ENCODE measurements at places on chromosomes 3 and 15.
A peak's percentile ranks its signal among the peaks of the same experiment; 100 is the strongest.

GRCh38 chr3:23277688-23278087, 74.6 kb downstream of the UBE2E2 start:
- no peak for DNase-seq

DNA sequence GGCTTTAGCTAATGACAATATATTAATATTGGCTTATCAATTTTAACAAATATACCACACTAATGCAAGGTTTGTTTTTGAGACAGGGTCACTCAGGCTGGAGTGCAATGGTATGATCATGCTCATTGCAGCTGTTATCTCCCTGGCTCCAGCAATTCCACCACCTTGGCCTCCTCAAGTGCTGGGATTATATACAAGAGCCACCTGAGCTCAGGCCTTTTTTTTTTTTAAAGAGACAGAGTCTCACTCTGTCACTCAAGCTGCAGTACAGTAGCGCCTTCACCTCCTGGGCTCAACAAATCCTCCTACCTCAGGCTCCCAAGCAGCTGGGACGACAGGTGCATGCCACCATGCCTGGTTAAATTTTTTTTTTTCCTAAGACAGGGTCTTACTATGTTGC, 11.7 kb downstream of the DLG1 start:
- no peak for DNase-seq

DNA sequence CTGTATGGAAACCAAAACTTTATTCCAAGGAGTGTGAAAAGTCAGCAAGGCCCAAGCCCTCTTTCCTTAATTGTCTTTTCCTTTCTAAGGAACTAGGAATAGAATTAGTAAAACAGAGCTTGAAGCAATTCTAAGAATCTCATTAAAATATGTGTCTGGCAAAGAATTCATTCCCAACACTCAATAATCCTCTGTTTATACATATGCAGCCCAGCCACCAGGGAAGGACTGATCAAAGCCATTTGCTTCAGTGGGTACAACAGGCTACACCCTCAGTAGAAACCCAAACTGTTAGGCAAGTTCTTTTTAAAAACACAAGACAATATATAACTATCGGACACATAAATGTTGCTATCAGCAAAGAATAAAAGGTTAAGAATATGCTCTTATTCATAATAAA, 266.9 kb downstream of the ERC2 start:
- no peak for DNase-seq

DNA sequence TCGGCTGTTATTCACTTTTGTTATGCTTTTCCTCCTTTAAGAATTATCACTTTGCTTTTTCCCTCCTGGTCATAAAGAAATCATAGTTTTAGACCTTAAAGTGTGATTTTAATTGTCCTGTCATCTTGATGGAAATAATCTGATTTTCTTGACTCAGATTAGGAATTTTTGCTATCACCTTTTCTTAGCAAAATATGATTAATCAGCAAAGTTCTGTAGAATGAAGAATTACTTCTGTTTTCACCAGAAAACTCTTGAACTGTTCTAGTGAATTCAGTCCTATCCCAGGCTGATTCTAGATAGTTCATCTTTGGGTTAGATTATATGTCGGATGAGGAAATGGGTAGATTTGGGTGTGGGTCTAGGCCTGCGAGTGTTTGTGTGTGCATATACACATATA, 12.2 kb downstream of the CMSS1 start:
- DNase-seq = no peak

- DNase-seq = no peak
Observed at GRCh38 chr3:196335503-196335948, 2.7 kb downstream of the TM4SF19 start.

GRCh38 chr3:6962801-6963200, 101.9 kb downstream of the GRM7 start:
- DNase-seq = no peak

DNA sequence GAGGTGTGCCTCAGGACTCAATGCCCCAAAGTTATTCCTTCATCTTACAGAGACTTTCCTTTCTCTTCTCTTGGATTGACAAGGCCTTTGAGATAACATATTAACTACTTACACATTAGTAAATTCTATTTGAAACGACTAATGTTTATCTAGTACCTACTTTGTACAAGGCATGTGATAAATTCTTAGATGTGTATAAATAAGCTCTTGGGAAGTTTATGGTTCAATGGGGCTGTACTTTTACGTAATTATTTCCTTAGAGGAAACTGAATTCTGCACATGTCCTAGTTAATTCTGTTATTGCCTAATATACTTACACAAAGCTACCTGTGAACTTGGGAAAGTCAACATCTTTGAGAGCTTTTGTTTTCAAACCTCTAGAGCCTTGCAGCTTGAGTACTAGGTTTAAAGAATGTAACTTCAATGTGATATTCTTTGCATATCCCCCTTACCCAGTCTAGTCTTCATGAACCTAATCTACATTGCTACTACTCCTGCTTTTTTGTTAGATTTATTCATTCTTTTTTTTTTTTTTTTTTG, 58.5 kb upstream of the RAP2B start:
- DNase-seq = no peak

DNA sequence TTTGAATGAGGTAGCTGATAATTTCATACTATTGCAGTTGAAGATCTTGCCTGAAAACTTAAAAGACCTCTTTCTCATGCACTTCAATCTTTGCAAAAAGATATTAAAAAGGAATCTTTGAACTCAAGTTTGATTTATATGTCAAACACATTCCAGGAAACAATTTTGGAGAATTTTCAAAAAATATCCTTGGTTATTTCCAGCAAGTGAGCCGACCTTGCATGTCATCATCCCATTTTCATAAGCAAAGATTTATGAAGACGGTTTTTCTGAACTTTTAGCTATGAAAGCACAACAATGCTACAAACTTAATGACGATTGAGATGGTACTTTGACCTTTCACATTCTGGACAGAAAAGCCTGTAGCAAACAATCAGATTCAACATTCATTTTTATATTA, 95.6 kb downstream of the RFX7 start:
- no peak for DNase-seq

GRCh38 chr3:168183774-168184173, 88.0 kb upstream of the GOLIM4 start:
- no peak for DNase-seq

- DNase-seq = no peak
Observed at GRCh38 chr3:111336511-111336910, 205.5 kb upstream of the CD96 start.

DNA sequence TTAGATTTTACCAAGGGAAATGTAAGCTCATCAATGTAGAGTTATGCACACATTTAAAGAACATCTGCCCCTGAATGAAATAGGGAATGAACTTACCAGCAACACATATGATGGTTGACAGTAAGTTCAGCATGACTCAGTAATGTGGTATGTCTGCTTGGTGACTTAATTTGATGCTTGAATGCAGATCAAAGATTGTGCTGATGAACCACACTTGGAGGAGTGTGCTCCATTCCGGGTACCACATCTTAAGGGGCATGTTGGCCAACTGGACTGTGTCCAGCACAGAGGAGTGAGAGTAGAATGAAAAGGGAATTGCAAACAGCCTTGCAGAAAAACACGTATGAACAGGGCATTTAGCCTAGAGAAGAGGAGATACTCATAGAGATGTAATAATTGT, 171.0 kb upstream of the RARB start:
- no peak for DNase-seq

- no peak for DNase-seq
Observed at GRCh38 chr3:16363636-16364035, 98.6 kb downstream of the OXNAD1 start.

DNA sequence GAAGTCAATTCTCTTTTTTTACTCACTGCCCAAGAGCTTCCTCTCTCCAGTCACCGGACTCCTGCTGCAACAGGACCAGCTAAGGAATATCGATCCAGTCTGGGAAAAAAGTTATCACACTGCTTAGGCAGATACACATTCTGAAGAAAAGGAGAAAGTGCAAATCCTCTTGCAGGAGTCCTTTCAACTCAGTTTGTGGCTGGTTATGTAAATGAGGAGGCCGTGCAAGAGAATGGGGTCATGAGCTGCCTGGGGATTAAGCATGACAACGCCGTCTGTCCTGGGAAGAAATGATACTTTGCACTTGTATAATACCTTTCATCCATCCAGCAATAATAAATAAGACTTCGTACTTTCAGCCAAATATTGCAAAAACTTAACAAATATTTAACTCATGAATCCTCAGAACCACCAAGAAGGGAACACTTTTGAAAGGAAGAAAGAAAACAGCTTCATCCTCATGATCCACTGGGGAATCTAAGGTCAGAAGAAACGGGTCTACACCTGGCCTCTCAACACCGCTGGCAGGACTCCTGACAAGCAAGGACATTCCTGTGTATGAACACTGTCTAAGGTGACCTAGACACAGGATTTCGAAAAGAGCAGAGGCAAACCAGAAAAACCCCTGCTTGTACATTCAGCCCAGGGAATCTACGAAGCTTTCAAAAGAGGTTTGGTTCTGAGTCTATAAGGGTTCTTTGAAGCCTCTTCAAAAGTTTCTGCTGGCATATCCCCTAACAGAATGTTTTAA, 13.1 kb upstream of the WWTR1 start:
- no peak for DNase-seq

GRCh38 chr3:98497381-98497780, at the start of gene OR5K2:
OR5K2 (plus strand) TSS chr3:98497681; CDS start chr3:98497681, 0 bp downstream.
- DNase-seq = no peak

DNA sequence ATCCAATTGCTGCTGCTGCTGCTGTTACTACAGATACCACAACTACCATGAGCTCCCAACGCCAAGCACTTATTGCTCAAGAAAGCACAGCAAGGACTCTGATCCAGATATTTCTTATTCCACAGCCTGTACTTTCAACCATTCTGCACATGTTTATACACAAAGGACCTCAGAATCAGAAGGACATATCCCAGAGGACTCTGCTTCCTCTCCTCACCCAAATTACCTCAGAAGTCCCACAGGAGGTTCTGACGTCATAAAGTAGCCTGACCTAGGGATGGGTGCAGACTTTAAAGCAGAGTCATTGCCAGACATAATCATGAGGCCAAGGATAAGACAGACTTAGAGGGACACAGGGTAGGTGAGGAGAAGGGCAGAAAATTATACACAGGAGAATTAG, 115.9 kb downstream of the ABI3BP start:
- no peak for DNase-seq

GRCh38 chr15:88449581-88449980, 17.6 kb downstream of the MRPL46 start:
- DNase-seq = no peak

GRCh38 chr15:63615935-63616334, 18.7 kb downstream of the FBXL22 start:
- DNase-seq = no peak

GRCh38 chr3:181730934-181731333, 19.2 kb downstream of the SOX2 start:
- DNase-seq = no peak

DNA sequence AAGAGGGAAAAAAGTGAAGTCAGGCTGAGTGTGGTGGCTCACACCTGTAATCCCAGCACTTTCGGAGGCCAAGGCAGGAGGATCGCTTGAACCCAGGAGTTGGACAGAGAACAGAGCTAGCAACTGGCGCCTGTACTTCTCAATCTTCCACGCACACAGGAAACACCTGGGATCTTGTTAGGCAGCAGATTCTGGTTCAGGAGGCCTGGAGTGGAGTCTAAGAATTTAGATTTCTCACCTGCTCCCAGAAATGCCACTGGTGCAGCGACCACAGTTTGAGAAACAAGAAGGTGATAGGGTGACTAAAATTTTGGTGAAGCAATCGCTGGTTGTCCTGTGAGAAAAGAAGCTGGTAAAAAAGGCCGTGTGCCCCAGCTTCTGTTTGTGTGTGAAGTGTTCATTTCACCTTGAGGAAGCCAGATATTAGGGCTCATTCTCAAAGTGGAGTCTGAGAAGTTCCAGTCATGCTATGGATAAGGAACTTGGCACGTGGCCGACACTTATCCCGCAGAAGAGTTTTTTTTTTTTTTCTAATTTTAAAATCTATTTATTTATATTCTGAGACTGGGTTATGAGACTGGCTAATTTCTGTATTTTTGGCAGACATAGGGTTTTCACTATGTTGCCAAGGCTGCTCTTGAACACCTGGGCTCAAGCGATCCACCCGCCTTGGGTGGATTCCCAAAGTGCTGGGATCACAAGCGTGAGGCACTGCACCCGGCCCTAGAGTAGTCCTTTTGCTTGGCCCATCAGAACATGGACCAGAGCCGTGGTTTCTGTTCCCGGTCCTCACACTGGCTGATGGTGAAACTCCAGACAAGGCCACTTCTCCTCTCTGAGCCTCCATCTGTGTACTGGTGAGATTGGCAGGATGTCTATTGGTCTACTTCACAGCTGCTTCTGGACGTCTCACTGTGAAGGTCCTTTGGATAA, 324.6 kb upstream of the PROK2 start:
- no peak for DNase-seq

- DNase-seq = no peak
Observed at GRCh38 chr3:101938262-101938847, 89.0 kb downstream of the NFKBIZ start.

GRCh38 chr3:190533511-190534281, 19.8 kb downstream of the IL1RAP start:
- peak; percentile 80 for DNase-seq

GRCh38 chr3:127441764-127442163, 148.8 kb downstream of the TPRA1 start:
- no peak for DNase-seq

DNA sequence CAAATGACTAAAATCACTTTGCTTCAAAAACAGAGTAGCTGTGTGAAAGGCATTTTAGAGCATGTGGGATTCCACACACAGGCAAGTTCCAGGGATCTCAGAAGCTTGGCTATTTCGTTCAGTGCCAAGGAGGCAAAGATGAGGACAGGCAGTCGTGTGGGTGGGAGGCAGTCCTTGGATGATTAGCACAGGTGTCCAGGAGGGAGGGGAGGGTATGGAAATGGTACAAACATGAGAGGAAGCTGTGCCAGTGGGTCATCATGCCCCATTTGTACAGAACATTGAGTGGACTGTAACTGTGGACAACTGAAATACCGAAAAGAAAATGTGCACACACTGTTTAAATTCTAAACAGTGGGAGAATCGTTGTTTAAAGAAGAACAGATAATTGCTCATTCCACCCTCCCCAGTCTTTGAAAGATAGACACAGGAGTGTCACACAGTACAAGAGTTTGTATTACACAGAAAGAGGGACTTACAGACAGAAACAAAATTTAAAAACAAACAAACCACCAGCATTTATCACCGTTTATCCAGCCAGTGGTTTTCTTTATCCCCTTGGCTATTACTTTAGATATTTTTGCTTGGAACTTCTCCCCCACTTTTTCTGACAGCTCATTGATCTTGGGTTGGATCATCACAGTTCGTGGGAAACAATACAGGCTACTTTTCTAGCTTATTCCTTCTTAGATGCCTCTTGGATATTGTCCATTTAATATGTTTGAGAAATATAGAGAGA, 122.9 kb downstream of the GREM1 start:
- no peak for DNase-seq

DNA sequence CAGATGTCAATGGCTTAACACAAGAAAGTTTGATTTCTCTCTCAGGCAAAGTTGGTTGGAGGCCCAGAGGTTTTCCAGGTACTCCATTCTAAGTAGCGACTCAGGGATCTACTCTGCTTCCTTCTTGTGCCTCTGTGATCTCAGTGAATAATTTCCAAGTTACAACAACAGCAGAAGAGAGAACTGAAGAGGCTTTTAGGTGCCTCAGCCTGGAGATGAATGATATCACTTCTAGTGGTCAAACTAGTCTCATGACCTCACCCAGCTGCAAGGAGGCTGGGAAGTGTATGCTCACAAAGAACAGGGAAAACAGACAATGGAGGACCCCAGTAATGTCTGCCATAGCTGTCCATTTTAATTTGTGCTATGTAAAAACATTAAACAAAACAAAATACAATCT, 4.6 kb upstream of the PRICKLE2 start:
- no peak for DNase-seq
